Articular chondrocyte of knee joint (primary cell): ENCODE measurements at places on chromosomes 2 and 18. TPM values are rescaled to one million over a fixed set of nuclear protein-coding genes. Genes with fewer than 3 reads are reported as not detected.

CCDC74A gene
- total RNA-seq: 6.9 and 12.6 TPM in 2 replicates

CYP26B1 gene
- 0.52 and 1.5 TPM in 2 replicates for total RNA-seq

AP1S3 gene
- 61.7 and 97.0 TPM in 2 replicates for total RNA-seq

CTIF gene
- 34.2 and 35.0 TPM in 2 replicates for total RNA-seq

COL4A4 gene
- under 0.01 and 0.11 TPM in 2 replicates for total RNA-seq

POLE4 gene
- 16.1 and 17.3 TPM in 2 replicates for total RNA-seq

COL5A2 gene
- total RNA-seq: 534 and 717 TPM in 2 replicates

ABCB11 gene
- not detected in 2 replicates for total RNA-seq

POTEJ gene
- total RNA-seq: not detected in 2 replicates

ALPI gene
- not detected in 2 replicates for total RNA-seq
